Small intestine (tissue), 16 donors: ENCODE measurements at places on chromosomes 4 and X. TPM values are rescaled to one million over a fixed set of nuclear protein-coding genes. Genes with fewer than 3 reads are reported as not detected.

The PLXNB3 gene
- 0.66 TPM for polyA plus RNA-seq

- no peaks in the 10 kb centered on the region for H3K36me3 ChIP-seq
- no peaks in the 10 kb centered on the region for H3K27me3 ChIP-seq
- H3K4me3 ChIP-seq = no peak overlapping the region
Observed at GRCh38 chr4:24093446-24093845, 203.6 kb upstream of the PPARGC1A start.

- H3K4me3 ChIP-seq = no peak overlapping the region
- no peaks in the 10 kb centered on the region for H3K27me3 ChIP-seq
- peaks cover 25% of the 10 kb centered on the region for H3K4me1 ChIP-seq
- DNase-seq = no peak
- H3K36me3 ChIP-seq = no peaks in the 10 kb centered on the region
- H3K27ac ChIP-seq = no peak overlapping the region
Observed at GRCh38 chrX:72028701-72029470, 102.8 kb downstream of the RTL5 start.

DNA sequence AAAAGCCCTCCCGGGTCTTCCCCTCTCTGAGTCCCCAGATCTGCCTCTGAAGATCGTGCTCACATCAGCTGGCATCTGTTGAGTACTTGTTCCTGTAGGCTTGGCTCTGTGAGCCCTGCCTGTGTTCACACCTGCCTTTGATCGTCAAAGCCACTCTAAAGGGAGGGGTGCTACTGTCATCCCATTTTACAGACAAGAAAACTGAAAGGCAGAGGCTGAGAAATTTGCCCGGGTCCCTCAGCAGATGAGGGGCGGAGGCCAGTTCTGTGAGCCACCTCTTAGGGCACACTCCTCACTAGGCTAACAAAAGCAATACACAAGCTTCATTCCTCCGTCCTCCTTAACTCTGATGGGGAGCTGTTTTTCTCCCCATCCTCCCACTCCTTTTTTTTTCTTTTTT is 655 bp downstream of the CYTL1 start:
- H3K4me1 ChIP-seq = no peaks in the 10 kb centered on the region
- H3K27ac ChIP-seq = no peak overlapping the region
- no peaks in the 10 kb centered on the region for H3K27me3 ChIP-seq
- no peak overlapping the region for H3K4me3 ChIP-seq
- no peaks in the 10 kb centered on the region for H3K36me3 ChIP-seq

- no peak overlapping the region for H3K27ac ChIP-seq
- H3K36me3 ChIP-seq = no peaks in the 10 kb centered on the region
- DNase-seq = no peak
Observed at GRCh38 chr4:115834441-115834840, 721.0 kb upstream of the NDST4 start.

DNA sequence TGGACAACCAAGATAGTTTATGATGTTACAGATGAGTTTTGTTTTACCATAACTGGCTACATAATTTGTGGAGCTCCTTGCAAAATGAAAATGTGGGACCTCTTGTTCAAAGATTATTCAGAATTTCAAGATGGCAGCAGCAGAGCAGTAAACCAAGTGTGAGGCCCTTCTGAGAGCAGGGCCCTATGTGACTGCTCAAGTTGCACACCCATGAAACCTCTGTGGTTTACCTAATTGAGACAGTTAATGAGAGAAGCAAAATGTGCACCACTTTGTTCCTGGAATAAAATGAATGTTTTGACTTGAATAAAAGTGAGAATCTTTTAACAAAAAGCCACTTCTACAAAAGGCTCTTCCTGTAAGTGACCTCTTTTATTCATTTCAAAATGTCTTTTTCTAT is 519.2 kb downstream of the RPA4 start:
- H3K27ac ChIP-seq = no peak overlapping the region
- no peaks in the 10 kb centered on the region for H3K27me3 ChIP-seq
- DNase-seq = no peak
- H3K36me3 ChIP-seq = no peaks in the 10 kb centered on the region
- H3K4me1 ChIP-seq = no peaks in the 10 kb centered on the region
- no peak overlapping the region for H3K4me3 ChIP-seq

GRCh38 chr4:113116414-113117357 is 67.2 kb downstream of the ANK2 start:
- no peaks in the 10 kb centered on the region for H3K4me1 ChIP-seq
- H3K27ac ChIP-seq = no peak overlapping the region
- no peaks in the 10 kb centered on the region for H3K27me3 ChIP-seq
- H3K4me3 ChIP-seq = peak overlapping the region; percentile 9

The SSX2 gene
- not detected for polyA plus RNA-seq

DNA sequence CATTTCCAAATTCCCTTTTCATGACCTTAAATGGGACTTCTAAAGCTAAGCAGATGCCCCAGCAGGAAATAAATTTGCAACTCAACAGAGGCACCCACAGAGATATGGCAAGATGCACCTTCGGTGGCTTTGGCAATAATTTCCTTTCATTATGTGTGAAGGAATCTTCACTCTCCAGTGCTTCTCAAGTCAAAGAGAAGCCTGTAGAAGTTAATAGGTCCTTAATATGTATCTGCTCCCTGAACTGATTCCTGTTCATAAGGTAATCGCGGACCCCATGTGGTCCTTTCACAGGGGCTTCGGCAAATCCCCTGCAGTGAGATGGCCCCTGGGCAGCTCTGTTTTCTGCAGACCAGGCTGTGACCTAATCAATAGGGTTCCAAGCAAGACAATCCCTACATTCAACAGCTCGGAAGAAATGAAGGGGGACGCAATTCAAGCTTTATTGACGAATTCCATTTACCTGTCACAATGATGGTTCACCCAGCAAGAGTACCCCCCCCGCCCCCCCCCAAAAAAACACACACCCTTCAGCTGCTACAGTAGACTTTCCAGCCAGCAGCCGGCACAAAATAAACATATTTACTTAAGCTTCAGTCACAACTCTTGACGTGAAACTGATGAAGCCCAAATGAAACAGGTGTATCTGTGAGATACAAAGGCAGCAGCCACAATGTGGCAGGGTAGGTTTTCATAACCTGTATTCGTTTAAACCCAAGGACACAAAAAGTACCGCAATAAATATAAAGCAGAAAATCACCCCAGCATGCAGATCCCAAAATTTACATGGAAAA is 35.3 kb downstream of the FAT1 start:
- H3K36me3 ChIP-seq = peaks cover 16% of the 10 kb centered on the region
- H3K27ac ChIP-seq = no peak overlapping the region
- H3K27me3 ChIP-seq = no peaks in the 10 kb centered on the region
- no peak for DNase-seq

The GAGE1 gene
- polyA plus RNA-seq = not detected

GRCh38 chr4:138975225-138975624 is 40.4 kb upstream of the NOCT start:
- H3K27ac ChIP-seq = no peak overlapping the region
- DNase-seq = no peak
- no peaks in the 10 kb centered on the region for H3K4me1 ChIP-seq
- no peaks in the 10 kb centered on the region for H3K36me3 ChIP-seq
- no peak overlapping the region for H3K4me3 ChIP-seq
- H3K27me3 ChIP-seq = no peaks in the 10 kb centered on the region

DNA sequence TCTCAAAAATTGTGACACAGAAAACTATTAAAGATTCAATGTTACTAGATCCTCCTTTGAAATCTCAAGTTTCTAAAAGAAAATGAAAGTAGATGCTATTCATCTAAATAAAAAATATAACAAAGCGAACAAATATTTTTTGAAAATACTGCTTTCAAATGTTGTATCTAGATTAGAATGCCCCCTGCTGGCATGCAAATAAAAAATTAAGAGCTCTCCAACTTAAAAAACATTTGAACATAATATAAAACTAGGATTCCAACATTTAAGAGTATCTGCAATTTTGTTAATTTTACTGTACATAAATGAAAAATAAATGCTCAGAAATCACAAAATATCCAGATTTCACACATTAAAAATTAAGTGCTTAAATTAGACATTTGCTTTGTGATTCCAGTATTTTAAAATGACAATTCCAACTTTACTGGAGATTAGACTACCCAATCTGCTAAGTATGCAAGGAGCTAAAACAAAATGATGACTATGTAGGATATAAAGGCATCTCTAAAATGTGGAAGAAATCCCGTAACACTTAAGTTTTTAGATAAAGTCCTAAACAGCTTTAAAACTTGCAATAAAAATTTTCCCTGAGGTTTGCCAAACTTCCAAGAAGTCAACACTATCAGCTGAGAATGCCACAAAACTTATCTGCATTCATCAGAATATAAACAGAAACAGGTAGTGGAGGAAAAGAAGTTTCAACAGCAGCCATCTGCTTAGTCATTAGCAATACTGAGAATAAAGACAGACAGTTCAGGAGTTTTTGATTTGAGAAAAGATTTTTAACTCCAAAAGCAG is 32.7 kb downstream of the DHX15 start:
- no peak overlapping the region for H3K27ac ChIP-seq
- DNase-seq = no peak
- H3K4me3 ChIP-seq = no peak overlapping the region

- no peak overlapping the region for H3K27ac ChIP-seq
- DNase-seq = no peak
- no peak overlapping the region for H3K4me3 ChIP-seq
- H3K36me3 ChIP-seq = no peaks in the 10 kb centered on the region
- no peaks in the 10 kb centered on the region for H3K4me1 ChIP-seq
- no peaks in the 10 kb centered on the region for H3K27me3 ChIP-seq
Observed at GRCh38 chr4:77845929-77846328, 16.7 kb upstream of the MRPL1 start.

The TCEAL6 gene
- 1.6 TPM for polyA plus RNA-seq

DNA sequence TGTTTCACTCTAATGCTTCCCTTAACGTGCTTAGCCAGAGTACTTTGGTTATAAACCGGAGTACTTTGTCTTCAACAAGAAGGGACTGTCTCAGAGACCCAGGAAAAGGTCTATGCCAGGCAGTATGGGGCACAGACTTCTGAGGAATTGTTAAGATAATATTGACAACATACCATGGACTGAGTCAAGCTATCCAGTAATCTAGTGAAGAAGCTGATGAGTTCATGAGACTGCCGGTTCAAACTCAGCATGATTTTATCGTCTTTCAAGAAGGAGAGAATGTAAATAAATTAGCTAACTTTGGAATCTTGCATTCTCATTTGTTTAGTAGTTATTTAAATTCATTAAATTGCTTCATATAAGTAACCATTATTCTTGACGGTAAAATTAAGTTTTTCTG is 546.1 kb downstream of the PPP4R3C start:
- no peak for DNase-seq
- no peaks in the 10 kb centered on the region for H3K36me3 ChIP-seq
- no peak overlapping the region for H3K4me3 ChIP-seq
- H3K27ac ChIP-seq = no peak overlapping the region
- no peaks in the 10 kb centered on the region for H3K27me3 ChIP-seq

DNA sequence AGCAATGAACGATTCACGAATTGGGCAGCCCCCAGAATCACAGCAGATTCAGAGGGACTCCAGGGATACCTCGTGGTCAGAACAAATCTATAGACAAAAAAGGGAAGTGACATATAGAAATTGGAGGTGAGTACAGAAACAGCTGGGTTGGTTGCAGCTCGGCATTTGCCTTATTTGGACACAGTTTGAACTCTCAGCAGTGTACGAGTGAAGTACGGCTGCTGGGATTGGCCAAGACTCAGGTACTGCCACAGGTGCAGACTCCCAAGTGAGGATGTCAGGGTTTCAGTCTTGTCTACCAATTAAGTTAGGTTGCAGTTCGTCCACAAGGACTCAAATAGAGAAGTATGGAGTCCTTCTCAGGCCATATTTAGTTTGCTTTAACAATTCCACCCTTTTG is 28.2 kb downstream of the HTT-AS start:
- no peaks in the 10 kb centered on the region for H3K27me3 ChIP-seq
- no peaks in the 10 kb centered on the region for H3K4me1 ChIP-seq
- no peaks in the 10 kb centered on the region for H3K36me3 ChIP-seq
- H3K4me3 ChIP-seq = no peak overlapping the region
- no peak for DNase-seq
- H3K27ac ChIP-seq = peak overlapping the region; percentile 39

DNA sequence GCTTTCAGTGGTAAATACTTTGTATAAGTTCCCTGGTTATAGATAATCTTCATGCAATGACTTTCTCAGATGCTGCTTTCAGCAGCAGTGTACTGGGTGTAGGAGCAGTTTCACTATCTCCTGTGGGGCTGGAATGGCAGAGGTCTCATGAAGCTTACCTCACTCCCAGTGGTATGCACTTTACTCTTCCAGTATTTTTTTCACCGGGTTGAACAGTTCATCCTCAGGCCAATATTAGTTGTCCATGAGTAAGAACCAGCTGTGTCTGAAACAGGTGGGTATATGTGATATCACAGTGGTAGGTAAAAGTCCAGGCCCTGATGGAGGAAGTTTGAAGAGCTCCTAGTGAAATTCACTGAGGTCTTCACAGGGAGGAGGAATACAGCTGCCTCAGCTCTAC is 351.5 kb upstream of the EMCN start:
- peak overlapping the region; percentile 67 for H3K27ac ChIP-seq
- no peaks in the 10 kb centered on the region for H3K36me3 ChIP-seq
- peak; percentile 62 for DNase-seq
- no peaks in the 10 kb centered on the region for H3K27me3 ChIP-seq

- H3K27me3 ChIP-seq = no peaks in the 10 kb centered on the region
- H3K4me1 ChIP-seq = no peaks in the 10 kb centered on the region
- H3K36me3 ChIP-seq = no peaks in the 10 kb centered on the region
- no peak for DNase-seq
- H3K27ac ChIP-seq = no peak overlapping the region
Observed at GRCh38 chr4:162234595-162234994, 70.8 kb upstream of the FSTL5 start.

DNA sequence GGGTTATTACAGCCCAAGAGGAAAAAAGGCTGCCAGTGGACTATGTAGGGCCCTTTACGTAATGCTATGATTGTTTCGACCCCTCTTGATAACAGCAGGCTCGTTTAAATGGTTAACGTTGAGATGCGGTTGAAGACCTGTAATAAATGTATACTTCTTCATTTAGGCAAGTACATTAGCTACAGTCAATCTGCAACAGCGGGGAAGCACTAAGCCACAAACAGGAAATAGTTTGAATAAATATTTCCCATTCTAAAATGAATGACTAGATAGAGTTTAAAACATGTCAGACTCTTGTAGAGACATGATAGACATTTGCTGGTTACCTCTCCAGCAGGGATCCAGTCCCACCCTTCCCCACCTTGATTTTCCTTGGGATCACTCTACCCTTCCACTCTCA is 38.1 kb upstream of the STIM2 start:
- no peak overlapping the region for H3K27ac ChIP-seq
- H3K27me3 ChIP-seq = no peaks in the 10 kb centered on the region
- no peak for DNase-seq
- no peak overlapping the region for H3K4me3 ChIP-seq

DNA sequence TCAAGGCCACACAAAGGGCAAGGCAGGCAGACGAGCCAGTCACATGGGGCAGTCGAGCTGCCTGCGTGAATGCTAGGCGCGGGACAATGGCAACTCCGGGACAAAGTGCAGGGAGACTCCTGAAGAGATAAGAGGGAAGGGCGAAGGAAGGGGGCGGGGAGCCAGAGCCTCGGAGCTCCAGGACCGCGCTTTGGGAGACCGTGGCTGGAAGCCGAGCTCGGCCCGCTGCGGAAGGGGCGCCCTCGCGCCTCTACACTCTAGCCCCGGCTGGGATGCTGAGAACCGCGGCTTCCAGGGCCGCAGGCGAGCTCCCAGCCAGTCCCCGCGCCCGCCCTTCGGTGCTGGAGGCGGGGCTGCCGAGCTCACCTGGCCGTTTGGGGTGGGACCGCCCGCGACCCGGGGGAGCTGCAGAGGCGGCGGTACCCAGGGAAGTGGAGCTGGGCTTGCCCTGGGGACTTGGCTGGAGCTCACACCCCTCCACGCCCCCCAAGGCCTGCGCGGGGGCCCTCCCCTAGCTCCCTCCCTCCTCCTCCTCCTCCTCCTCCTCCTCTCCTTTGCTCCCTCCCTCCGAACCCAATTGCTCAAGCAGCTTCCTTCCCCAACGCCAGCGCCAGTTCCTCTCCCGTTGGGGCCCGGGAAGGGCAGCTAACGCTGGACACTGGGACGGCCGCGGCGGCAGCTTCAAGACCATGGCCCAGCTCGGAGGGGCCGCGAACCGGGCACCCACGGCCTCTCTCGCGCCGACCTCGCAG is at the start of gene SOWAHD:
SOWAHD (plus strand) TSS at position 610 of the 752 bp plus-strand sequence; CDS start at position 690, 80 bp downstream.
- H3K4me3 ChIP-seq = peak within 1 kb of the TSS; percentile 61
- H3K27me3 ChIP-seq = peaks cover 3% of the 10 kb centered on the region
- H3K4me1 ChIP-seq = no peaks in the 10 kb centered on the region
